Uterus (tissue), 4 donors: ENCODE measurements at places on chromosomes 12 and 14. TPM values are rescaled to one million over a fixed set of nuclear protein-coding genes. Genes with fewer than 3 reads are reported as not detected.

The EXOC3L4 gene
- not detected for total RNA-seq

The C3AR1 gene
- 4.7 TPM for total RNA-seq

The CACNA2D4 gene
- total RNA-seq, result 4.1 TPM

DNA sequence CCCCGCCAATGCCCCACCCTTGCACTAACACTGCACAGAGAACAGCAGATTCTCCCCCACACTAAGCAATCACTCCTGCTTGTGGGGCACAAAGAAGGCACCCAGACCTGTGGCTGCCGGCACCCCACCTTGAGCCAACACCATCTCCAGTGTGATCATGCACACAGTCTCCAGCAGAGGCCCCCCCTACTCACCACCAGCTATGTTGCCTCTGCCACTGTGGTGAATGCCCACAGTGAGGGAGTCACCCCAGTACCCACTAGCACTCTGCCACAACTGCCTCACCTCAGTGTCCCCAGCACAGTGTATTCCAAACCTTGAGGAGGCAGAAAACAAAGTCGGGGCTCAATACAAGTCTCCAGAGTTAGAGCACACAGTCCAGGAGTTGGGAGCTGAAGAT lies 261.7 kb upstream of the SSTR1 start:
- H3K27ac ChIP-seq, result no peak overlapping the region
- no peaks in the 10 kb centered on the region for H3K27me3 ChIP-seq
- DNase-seq, result no peak
- no peak overlapping the region for H3K4me3 ChIP-seq

GRCh38 chr12:67721248-67721647 lies 72.7 kb downstream of the DYRK2 start:
- DNase-seq, result no peak
- peaks cover 10% of the 10 kb centered on the region for H3K4me1 ChIP-seq
- H3K4me3 ChIP-seq, result no peak overlapping the region
- H3K27me3 ChIP-seq, result no peaks in the 10 kb centered on the region
- H3K27ac ChIP-seq, result no peak overlapping the region

DNA sequence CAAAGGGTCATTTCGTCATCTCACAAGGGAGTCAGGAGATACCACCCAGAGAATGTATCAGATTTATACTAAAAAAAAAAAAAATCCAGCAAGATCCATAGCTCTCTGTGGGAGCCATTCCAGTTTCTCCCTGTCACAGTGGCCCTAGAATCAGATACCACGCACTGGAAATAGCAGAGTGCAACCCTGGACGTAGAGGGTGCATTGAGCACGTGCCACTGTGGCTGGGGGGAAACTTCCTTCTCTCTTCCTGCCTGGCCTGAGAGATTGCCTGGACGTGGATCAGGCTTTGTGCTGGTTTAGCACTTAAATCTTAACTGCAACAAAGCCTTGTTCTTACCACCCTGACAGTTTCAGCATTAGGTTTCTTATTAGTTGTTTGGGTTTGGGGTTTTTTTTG lies 124.3 kb downstream of the FBXL14 start:
- no peaks in the 10 kb centered on the region for H3K36me3 ChIP-seq
- no peak overlapping the region for H3K27ac ChIP-seq
- no peak overlapping the region for H3K4me3 ChIP-seq
- no peaks in the 10 kb centered on the region for H3K27me3 ChIP-seq
- no peaks in the 10 kb centered on the region for H3K4me1 ChIP-seq

The ST8SIA1 gene
- 11.2 TPM for total RNA-seq

GRCh38 chr14:33617154-33617553 lies 333.7 kb downstream of the EGLN3 start:
- no peaks in the 10 kb centered on the region for H3K27me3 ChIP-seq
- H3K27ac ChIP-seq, result no peak overlapping the region
- H3K36me3 ChIP-seq, result no peaks in the 10 kb centered on the region
- H3K4me3 ChIP-seq, result no peak overlapping the region
- DNase-seq, result no peak

DNA sequence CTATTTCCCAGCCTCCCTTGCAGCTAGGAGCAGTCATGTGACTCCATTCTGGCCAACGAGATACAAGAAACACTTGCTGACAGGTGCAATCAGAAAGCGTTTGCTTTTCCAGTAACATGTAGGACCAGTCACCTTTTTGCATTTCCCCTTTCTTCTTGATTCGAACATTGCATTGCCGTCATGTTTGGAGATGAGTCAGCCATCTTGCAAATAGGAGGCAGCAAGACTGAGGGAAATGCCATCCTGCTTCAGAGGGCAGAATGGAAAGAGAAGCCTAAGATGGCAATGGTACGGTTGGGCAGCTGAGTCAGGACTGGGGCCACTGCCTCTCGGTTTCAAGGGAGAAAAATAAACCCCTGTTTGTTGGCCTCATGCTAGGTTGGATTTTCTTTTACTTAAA lies 34.5 kb upstream of the GPR132 start:
- H3K27ac ChIP-seq, result no peak overlapping the region
- H3K36me3 ChIP-seq, result no peaks in the 10 kb centered on the region
- DNase-seq, result no peak
- no peaks in the 10 kb centered on the region for H3K27me3 ChIP-seq
- no peak overlapping the region for H3K4me3 ChIP-seq
- H3K4me1 ChIP-seq, result no peaks in the 10 kb centered on the region

- no peak overlapping the region for H3K27ac ChIP-seq
- H3K4me1 ChIP-seq, result no peaks in the 10 kb centered on the region
- H3K4me3 ChIP-seq, result no peak overlapping the region
- no peaks in the 10 kb centered on the region for H3K27me3 ChIP-seq
Measured at GRCh38 chr12:69099201-69099837, 140.1 kb upstream of the CPSF6 start.

DNA sequence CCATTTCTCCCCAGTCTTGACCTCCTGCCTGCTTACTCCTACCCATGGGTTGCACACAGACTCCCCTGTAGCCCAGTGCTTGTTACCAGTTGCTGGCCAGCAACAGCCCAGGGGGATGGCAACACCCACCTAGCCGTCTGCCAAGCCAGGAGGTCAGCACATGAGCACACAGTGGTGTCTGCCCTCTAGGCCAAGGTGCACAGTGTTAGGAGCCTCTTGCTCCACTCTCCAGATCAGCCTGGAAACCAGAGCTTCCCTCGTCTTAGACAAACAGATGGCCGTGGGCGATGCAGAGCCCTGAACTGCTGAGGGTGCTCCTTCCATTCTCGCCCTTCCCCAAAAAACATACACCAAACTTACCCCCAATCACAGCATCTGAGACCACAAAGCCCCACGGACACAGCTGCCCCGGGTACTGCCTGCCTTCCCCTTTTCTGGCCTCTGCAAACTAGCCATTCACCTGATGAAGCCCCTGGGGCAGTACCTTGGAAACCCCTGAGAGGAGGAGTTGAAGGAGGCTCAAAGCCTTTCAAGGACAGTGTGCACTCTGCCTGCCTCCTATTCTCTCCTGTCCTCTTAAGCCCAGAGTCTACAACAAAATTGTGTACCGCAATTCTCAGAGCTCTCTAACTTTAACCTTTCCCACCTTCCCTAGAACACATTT lies 1.0 kb upstream of the GPD1 start:
- H3K27ac ChIP-seq, result no peak overlapping the region
- no peaks in the 10 kb centered on the region for H3K36me3 ChIP-seq
- H3K4me3 ChIP-seq, result no peak overlapping the region
- no peaks in the 10 kb centered on the region for H3K4me1 ChIP-seq
- H3K27me3 ChIP-seq, result no peaks in the 10 kb centered on the region

DNA sequence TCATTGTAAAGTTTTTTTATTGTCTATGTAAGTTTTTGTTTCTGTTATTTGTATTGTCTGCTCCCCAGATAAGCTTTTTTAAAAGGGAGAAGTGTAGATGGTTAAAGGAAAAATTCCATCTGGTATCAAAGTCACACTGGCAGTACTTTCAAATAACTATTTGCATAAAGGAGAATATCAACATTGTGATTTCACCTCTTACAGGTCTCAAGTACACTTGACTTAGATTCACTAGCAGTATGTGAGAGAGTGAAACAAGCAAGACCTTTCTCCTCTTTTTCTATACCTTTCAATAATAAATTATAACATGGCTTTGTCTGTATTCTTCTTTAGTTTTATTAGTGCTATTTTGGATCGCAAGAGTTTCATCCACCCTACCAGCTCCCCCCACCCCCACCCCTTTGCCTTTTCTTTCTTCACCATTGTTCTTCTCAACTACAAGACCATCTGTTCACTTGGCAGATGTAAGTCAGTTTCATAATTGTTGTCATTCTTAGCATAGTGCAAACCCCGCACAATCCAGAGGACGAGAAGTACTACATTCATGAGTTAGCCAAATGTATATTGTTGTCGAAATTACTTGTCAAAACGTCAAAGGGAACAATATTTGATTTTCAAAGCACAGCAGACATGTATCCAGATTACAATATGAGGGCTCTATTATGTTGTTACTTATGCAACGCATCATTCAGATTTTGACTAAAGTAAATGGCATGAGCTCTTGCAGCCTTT lies 602.7 kb upstream of the FLRT2 start:
- H3K27ac ChIP-seq, result no peak overlapping the region
- H3K27me3 ChIP-seq, result no peaks in the 10 kb centered on the region
- no peak overlapping the region for H3K4me3 ChIP-seq
- no peaks in the 10 kb centered on the region for H3K36me3 ChIP-seq
- no peak for DNase-seq

DNA sequence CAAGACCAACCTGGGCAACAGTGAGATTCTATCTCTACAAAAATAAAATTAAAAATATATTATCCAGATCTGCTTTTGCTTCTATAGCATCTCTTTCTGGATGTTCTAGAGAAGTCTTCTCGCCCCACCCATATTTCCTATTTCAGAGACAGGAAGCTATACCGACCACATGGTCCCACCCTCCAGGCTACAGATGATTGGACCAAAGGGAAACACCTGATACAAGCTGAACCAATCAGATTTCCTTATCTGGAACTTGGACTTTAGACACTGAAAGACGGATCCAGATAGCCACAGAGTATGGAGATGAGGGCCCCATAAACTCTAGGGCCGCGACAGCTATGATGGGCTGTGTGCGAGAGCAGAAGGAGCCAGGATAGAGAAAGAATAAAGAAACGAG lies 48.7 kb downstream of the CCDC60 start:
- no peak overlapping the region for H3K27ac ChIP-seq
- H3K4me3 ChIP-seq, result no peak overlapping the region
- no peaks in the 10 kb centered on the region for H3K27me3 ChIP-seq
- no peaks in the 10 kb centered on the region for H3K4me1 ChIP-seq

The POU6F1 gene
- 8.4 TPM for total RNA-seq
